ENCODE measurements at places on chromosomes 11 and 22. TPM values are rescaled to one million over a fixed set of nuclear protein-coding genes. Genes with fewer than 3 reads are reported as not detected.

- DNase-seq, result no peak
Observed at GRCh38 chr22:46895753-46896152, 133.3 kb downstream of the TBC1D22A start.

Gene RASL10A
- total RNA-seq, result not detected

Gene FXYD2
- total RNA-seq, result not detected

- DNase-seq, result no peak
Observed at GRCh38 chr11:45834298-45834756, 12.9 kb upstream of the CRY2 start.

DNA sequence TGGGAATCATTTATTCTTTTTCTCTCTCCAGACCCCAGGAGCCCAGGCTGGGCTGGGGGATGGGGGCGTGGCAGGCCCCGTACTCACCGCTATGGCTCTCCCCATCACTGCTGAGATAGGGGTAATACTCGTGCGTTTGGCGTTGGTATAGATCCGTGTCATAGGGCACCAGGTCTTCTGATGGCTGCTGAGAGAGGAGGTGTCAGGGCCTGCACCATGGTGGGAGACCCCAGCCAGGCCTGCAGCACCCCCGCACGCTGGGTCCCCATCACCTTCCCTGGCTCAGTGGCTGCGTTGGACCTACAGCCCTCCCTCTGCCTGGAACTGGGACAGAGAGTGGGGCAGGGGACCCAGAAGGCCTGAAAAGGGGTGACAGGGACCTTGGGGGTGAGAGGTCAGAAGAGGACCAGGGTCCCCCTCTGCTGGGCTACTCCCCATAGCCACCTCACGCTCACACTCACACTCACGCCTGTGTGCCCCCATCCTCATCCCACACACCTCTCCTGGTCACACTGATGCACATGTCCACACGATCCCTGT lies 2.7 kb downstream of the SPI1 start:
- no peak for DNase-seq

- no peak for DNase-seq
Observed at GRCh38 chr11:115699733-115700132, 195.5 kb upstream of the CADM1 start.

- no peak for DNase-seq
Observed at GRCh38 chr11:84886344-84886743, 740.8 kb downstream of the DLG2 start.

GRCh38 chr22:39311592-39312400 lies 7.6 kb downstream of the RPL3 start:
- DNase-seq, result peak; percentile 39

Gene SLC22A8
- total RNA-seq, result not detected

DNA sequence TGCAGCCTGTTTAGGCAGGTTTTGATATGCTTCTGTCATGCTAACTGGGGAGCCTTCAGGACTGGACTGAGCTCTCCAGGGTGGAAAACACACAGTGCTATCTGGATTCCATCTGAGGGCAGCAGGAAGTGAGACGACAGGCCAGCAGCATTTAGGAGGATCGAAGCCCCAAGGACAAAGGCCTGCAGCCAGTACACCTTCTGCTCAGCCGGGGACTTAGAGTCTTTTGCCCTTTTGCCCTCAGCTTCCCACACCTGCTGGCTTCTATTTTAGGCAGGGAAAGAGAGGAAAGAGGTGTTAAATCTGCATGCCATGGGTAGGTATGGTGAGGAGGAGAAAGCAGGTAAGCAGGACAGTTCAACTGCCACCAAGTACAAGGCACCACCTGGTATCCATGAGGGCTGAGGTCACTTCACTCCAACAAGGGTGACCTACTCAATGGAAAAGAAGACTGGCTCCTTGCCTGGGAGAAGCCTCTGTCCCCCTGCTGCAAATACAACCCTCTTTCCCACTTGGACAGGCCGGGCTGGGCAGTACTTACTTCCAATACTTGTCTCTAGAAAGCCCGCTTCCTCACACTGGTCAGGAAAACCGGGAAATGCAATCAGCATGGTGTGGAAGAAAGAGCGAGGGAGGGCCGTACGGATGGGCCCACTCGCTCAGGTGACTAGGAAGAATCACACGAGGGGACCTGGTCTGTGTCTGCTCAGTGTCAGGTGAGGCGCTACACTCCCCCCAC lies 12.3 kb downstream of the LARGE2 start:
- no peak for DNase-seq

Gene RAB38
- total RNA-seq, result 376 TPM

Measured in SK-MEL-5 (cell line).